ENCODE measurements at places on chromosomes 3 and 15. TPM values are rescaled to one million over a fixed set of nuclear protein-coding genes. Genes with fewer than 3 reads are reported as not detected.

Gene CEMIP
- 0.20 TPM for total RNA-seq

Gene MORF4L1
- total RNA-seq = 282 TPM

Gene CKMT1B
- not detected for total RNA-seq

Gene DYNLT2B
- 4.7 TPM for total RNA-seq

DNA sequence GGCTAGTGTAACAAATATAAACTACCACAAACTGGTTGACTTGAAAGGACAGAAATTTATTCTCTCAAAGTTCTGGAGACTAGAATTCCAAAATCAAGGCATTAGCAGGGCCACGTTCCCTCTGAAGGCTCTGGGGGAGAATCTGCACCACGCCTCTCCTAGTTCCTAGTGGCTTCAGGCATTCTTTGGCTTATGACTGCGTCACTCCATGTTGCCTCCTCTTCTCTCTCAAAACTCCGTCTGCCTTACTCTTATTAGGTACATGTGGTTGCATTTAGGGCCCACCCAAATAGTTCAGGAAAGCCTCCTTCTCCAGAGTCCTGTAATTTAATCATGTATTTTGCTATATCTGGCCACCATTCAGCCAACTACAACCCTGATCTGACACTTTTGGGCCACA, 174.8 kb downstream of the PEX5L start:
- no peak for DNase-seq

- DNase-seq = no peak
Measured at GRCh38 chr15:80834906-80835305, 55.7 kb downstream of the CEMIP start.

GRCh38 chr3:66904831-66905493, 93.1 kb upstream of the KBTBD8 start:
- no peak for DNase-seq

DNA sequence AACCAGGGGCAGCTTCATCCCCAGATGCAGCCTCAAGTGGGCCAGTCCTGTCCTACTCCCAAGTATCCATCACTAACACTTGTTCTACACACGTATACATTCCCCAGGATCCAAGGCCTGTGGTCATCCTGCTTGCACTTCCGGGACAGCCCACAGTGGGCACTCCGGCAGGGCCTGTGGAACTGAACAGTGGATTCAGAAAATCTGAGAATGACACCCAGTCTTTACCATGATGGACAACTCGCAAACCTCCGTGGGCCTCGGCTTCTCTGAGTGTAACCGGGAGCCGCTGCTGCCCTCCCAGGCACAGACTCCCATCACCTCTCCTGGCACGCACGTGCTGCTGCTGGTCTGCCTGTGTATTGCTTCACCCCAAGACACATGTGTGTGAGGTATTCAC, 59.6 kb downstream of the ATP10A start:
- no peak for DNase-seq

DNA sequence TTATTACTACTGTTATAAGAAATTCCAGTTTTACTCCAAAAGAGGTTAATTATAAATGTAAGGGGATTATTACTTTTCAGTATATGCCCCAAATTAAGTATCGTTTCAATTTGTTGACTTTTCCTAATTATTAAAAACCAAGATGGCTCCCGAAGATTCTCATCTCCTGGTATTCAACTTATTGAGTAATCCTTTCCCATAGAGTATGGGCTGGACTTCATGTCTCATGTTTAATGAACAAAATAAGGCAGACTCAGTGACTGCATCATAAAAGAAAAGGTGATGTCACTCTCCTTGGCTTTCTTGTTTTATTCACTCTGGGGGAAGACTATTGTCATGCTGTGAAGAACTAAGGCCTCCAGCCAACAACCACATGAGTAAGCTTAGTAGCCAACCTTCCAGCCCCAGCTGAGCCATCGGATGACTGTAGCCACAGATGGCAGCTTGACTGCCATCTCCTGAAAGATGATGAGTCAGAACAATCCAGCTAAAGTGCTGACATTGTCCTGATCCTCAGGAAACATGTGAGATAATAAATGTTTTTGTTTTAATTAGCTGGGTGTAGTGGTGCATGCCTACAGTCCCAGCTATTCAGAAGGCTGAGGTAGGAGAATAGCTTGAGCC, 17.3 kb downstream of the IGF2BP2 start:
- DNase-seq = no peak

DNA sequence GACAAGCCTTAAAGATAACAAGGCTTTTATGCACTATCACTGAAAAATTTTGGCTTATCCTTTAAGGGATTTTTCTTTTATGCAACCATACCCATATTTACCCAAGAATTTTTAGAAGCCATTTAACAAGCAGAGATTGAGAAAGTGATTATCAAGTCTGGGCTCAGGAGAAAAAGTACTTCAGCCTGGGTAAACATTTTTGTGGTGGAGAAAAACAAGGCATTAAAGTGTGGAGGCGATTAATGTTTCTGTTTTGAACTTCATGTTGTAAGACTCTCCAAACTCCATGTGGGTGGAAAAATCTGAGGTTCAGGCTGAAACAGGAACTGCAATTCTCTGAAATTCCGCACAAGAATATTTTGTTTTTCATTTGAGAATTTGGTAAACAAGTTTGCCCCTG, 260.4 kb upstream of the KCNMB2 start:
- no peak for DNase-seq

DNA sequence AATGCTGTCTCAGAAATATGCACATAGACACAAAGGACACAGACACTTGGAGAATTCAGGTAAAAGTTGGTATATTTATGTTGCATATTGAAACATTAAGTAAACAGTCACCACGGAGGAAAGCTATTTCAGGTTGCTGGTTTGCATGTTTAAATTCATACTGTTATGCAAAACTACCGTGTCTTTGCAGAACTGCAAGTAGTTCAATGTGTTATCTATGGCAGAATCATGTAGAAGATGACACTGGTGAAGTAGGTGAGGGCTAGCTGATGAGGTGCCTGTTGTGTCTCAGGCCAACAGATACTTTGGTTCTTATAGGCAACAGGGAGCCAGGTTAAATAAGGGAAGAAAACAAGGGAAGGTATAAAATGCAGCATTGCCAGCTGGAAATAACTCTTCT, 511.3 kb downstream of the DIPK2A start:
- DNase-seq = no peak

GRCh38 chr15:90611157-90611556, 81.4 kb downstream of the CRTC3 start:
- DNase-seq = no peak

GRCh38 chr3:61371123-61371522, 119.9 kb upstream of the FHIT start:
- DNase-seq = peak; percentile 43

- no peak for DNase-seq
Measured at GRCh38 chr3:142098964-142099363, 50.4 kb downstream of the TFDP2 start.

- DNase-seq = no peak
Measured at GRCh38 chr3:126438186-126438585, 37.5 kb downstream of the ZXDC start.

All from SJCRH30 (cell line).